NCI-H2081 treated with DMSO at 0.1 percent for 48 hours (cell line): ENCODE measurements at places on chromosomes 5 and 9.

DNA sequence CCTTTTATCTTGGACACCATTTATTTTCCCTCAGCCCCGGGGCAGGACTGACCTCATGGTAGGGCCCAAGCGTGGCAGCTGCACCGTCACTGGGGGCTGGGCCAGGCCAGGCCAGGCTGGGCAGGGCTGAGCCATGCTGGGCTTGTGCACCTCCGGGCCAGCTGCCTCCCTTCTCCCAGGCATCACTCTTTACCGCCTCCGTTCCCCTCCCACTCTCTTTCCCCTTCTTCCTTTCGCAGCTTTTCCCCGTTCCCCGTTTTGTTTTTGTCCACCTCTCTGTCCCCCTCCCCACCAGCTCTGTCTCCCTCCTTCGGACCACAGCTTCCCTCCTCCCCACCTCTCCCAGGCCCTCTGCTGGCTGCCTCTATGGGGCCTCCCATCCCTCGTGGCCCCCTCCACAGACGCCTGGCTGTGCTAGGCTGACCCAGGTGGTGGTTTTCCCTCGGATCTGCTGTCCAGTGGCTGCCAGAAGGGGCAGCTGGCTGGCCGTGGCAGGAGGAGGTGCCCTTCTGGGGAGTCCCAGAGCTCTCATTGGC lies 17.9 kb downstream of the FGF18 start:
- DNase-seq: no peak

DNA sequence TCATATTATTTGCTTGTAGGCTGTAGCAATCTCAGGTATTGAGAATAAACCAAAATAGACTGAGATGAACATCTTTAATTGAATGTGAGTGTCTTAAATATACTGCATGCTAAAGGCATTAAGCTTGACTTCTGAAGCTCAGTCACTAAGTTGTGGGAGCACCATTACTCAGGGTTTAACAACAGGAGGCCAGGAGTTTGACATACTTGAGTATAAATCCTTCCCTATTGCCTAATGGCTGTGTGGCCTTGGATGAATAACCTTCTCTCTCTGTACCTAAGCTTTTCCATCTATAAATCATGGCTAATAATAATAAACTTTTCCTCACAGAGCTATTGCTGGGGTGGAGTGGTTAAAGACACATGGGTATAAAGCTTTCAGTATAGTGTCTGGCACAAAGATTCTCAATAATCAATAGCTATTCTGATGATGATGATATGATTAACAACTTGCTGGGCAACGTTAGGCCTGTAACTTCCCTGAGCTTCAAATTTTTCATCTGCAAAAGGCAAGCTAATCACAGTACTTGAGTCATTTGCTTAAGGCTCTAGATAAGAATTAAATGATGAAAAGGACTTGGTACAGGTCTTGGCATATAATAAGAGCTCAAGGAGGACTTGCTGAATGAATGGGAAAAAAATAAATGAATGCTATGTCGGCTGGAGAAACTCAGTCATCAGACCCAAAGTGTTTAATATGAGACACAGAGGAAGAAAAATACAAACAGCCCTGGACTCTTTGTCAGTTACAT lies 174.0 kb upstream of the IL12B start:
- DNase-seq: no peak

GRCh38 chr9:137795156-137795666 lies 82.4 kb upstream of the CACNA1B start:
- no peak for DNase-seq

GRCh38 chr5:35158204-35158603 lies 72.1 kb downstream of the PRLR start:
- DNase-seq: no peak

GRCh38 chr5:71633255-71634155 lies 46.4 kb downstream of the MCCC2 start:
- no peak for DNase-seq

DNA sequence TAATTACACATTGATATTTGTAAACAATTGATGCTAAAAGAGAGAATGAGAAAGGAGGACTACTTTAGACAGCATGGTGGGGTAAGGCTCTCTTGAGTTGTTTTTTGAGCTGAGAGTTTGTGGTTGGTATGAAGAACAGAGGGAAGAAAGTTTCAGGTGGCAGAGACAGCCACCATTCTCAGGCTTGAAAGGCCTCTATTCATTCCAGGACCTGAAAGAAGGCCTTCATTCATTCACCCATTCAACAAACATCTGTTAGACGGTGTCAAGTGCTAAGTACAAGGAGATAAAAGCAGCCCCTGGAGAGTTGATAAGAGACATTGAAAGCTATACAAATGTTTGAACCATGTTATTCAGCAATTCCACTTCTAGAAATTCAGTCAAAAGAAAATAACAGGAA lies 21.7 kb upstream of the ADAM19 start:
- no peak for DNase-seq

GRCh38 chr5:60352992-60353599 lies 346.9 kb downstream of the DEPDC1B start:
- no peak for DNase-seq

- DNase-seq: no peak
Measured at GRCh38 chr5:76679231-76679630, 36.7 kb upstream of the F2R start.

DNA sequence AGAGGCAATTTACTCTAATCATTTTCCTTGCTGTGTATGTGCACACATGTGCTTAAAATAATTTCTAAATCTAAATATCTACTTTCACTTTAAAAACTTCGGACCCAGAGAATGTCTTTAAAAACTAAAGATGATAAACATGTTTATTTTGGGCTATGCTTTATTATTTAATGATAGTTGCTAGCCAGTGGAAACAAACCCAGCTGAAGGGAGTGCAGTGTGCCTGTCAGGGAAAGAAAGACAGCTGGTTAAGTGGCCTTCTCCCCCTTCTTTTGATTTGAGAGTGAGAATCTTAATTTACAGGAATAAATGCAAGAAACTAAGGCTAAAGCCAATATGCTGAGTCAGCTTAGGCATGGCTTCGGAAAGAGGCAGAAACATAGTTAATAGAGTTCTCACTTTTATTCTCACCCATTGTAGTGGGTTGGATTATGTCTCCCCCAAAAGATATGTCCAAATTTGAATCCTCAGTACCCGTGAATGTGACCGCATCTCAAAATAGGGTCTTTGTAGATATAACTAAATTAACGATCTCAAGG lies 111.4 kb downstream of the DCP2 start:
- DNase-seq: no peak

GRCh38 chr9:73210886-73211666 lies 59.4 kb downstream of the ANXA1 start:
- no peak for DNase-seq

- DNase-seq: no peak
Measured at GRCh38 chr5:123157791-123158581, 68.9 kb downstream of the PRDM6 start.

DNA sequence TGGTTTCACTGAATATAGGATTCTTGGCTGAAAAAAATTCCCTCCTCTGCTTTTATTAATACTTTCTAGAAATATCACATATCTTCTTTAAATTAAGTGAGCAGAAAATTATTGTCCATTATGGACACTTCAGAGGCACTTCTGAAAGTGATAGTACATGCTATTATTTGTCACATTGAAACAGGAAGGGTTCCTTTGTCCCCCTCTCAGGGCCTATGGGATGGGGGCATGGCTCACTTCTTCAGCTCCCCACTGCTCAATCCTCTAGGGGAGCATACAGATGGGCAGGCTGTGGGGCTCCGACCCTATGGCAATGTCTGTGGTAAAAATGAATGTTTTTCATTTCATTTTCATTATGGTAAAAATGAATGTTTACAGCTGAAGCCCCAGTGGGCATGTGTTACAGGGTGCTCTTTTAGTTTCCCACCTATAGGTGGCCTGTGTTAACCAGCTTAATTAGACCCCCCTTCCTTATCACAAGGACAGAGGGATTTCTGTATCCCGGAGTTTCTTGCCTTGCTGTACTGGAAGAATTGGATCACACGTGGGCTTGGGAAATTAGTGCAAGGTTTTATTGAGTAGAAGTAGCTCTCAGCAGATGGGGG lies 1225.2 kb downstream of the PTPRD start:
- no peak for DNase-seq

GRCh38 chr5:44769200-44769876 lies 39.4 kb upstream of the MRPS30 start:
- DNase-seq: no peak

DNA sequence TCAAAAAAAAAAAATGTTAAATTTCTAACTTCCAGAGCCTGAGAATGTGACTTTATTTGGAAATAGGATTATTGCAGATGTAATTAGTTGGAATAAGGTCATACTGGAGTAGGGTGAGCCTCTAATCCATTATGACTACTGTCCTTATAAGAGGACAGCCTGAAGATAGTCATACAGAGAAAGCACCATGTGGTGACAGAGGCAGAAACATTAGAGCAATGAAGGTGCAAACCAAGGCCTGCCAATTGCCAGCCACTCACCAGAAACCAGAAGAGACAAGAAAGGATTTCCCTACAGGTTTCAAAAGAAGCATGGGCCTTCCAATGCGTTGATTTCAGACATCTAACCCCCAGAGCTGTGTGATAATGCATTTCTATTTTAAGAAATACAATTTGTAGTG lies 659.2 kb upstream of the CHD1 start:
- no peak for DNase-seq

GRCh38 chr9:133032171-133032570 lies 1.4 kb downstream of the GTF3C5 start:
- no peak for DNase-seq

DNA sequence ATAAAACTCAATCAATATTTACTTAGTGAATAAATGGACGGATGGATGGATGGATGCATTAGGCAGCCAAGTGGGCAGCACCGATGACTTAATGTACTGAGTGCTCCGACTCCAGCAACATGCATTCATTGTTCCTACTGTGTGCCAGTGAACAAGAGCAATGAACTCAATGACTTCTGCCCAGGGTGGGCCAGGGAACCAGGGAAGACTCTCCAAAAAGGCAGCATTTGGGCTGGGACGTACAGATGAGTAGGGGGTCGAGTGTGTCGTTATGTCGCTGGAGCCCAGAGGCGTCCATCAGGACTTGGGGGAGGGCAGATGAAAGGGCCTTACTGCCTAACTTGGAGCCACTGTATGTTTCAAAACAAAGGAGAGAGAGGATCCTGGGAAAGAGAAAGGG lies 126.4 kb downstream of the KCNIP1 start:
- no peak for DNase-seq

DNA sequence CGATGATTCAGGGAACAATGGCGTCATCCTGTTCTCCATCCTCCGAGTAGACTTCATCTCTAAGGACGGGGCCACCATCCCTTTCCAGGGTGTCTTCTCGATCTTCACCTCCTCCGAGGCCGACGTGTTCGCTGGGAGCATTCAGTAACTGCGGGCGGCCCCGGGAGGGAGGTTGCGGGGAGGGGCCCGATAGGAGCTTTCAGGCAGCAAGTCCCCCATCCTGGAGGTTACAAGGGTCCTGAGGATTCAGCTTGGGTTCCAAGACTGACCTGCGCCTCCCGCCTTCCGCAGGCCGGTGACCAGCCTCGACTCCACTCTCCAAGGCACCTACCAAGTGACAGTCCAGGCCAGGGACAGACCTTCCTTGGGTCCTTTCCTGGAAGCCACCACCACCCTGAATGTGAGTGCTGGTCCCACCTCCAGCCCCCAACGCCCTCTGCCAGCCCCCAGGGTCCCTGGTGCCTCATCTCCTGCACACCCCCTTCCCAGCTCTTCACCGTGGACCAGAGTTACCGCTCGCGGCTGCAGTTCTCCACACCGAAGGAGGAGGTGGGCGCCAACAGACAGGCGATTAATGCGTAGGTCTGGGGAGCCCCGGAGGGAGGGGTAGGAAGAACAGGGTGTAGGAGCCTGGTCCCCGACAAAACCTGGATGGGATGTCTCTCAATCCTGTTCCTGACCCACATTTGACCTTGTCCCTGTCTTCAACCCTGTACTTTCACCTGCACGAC lies 20.8 kb downstream of the GPRIN1 start:
- no peak for DNase-seq

DNA sequence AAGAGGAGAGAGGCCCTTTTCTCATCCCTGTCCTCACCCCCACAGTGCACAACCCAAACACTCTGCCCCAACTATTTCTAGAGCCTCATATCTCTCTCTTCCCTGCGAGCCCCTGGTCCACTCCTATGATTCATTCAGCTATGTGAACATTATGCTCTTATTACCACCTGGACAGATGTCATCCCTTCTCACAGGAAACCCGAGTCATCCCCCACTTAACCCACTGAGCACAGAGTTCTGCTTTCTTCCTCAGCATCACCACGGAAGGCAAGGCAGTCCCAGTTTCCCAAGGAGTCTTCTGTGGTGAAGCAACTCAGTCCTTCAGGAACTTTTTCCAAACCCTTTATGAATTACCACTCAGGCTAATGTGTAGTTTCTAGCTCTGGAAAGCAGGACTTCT lies 1.3 kb downstream of the DNAI1 start:
- DNase-seq: no peak

DNA sequence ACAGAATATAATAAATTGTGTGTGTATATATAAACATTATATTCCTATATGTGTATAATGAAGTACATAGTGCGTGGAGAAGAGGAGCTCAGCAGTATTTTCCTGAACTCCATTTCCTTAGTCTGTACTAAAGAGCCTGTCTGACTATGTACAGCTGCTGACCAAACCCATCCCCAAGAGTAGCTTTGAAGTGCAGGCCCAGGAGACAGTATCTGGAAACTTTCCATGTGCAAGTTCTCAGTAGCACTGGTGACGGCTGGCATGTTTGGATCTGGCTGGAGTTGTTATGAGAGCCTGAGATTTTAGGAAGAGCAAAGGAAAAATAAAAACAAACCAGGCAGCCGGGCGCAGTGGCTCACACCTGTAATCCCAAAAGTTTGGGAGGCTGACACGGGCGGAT lies 244.2 kb downstream of the RFK start:
- DNase-seq: no peak

DNA sequence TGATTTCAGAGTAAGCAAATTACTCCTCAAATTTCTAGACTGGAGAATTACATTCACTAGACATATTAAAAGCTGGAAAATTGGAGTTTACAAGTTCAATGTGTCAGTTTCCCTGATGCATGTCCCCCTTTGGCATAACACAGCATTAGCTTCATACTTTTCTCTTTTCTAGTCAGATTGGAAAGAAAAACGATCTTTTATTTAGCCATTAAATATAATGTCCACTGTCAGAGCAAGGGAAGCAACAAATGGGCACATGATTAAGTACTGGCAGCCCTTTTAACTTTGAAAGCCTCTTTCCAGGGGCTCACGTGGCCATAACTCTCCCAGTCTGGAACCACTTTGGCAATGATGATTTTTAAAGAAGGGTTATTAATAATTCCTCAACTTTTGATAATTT lies 203.3 kb downstream of the KCNN2 start:
- no peak for DNase-seq

DNA sequence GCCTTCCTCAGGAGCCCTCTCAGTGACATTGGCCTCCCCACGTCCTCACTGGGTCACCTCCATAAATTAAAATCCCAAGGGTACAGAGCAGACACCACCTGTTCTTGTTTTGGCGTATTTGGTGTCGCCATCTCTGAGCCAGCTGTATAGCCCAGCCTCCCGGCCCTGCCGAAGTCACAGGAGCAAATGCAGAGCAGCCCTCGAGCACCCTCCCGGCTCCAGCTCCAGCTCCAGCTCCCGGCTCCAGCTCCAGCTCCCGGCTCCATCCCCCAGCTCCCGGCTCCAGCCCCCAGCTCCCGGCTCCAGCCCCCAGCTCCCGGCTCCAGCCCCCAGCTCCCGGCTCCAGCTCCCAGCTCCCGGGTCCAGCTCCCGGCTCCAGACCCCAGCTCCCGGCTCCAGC lies 74.3 kb downstream of the ZNF354C start:
- no peak for DNase-seq

GRCh38 chr5:35309365-35310130 lies 79.3 kb upstream of the PRLR start:
- no peak for DNase-seq

- no peak for DNase-seq
Measured at GRCh38 chr9:89629081-89629976, 24.5 kb downstream of the GADD45G start.

GRCh38 chr9:126371007-126371870 lies 44.6 kb downstream of the MVB12B start:
- DNase-seq: no peak
